ENCODE measurements at places on chromosomes 11 and 22.

DNA sequence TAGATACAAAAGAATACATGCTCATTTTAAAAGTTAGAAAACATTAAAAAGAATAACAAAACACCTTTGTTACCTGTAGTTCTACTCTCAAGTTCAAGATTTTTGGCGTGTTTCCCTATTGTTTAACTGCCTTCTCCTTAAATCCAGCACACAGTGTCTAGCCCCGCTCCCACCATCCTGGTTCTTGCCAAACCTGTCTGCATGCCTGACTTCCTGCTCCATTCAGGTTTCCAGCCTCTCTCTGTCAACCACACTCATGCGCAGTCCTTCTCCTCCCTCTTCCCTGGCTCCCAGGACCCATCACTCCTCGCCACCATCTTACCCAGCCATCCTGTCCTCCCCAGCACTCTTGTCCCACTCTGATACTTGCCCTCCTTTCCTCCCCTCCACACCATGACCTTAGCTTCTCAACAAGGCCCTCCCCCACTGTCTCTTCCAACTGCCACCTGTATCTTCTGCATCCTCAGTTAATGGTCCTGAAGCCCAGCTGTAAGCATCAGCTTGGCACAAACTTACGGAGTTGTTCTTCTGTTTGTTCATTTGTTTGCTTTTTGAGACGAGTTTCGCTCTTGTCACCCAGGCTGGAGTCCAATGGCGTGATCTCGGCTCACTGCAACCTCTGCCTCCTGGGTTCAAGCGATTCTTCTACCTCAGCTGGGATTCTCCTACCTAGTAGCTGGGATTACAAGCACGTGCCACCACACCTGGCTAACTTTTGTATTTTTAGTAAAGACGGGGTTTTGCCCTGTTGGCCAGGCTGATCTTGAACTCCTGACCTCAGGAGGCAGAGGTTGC lies 7.5 kb upstream of the MYH9 start:
- no peak for DNase-seq

- no peak for DNase-seq
These were observed 287.9 kb upstream of the MTNR1B start for GRCh38 chr11:92681586-92681985.

DNA sequence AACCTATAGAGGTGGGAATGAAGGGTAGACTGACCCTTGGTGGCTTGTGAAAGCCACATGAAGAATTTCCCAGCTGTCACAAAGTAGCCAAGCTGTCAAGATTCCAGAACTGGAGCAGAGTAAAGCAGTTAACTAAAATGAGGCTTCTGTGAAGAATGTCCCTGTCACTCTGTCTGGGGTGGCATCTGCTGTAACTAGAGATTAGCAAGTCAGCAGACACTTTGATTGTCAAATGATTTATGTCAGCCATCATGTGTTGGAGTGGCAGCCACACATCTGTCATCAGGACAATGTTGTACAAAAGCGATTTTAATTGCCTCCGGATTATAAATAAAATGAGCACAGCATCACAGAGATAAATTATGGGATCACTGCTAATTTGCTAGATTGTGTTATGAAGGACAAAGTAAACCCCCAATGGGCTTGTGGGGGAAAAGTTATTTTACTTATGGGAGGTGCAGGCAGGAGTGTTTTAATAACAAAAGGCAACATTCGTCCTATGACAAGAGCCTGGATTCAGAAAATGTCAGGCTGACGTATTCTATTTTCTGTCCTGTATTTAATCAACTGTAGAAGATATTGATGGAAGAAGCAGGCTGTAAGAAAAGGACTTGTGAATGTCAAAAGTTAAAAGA lies 270.9 kb downstream of the FAM181B start:
- DNase-seq, result no peak

DNA sequence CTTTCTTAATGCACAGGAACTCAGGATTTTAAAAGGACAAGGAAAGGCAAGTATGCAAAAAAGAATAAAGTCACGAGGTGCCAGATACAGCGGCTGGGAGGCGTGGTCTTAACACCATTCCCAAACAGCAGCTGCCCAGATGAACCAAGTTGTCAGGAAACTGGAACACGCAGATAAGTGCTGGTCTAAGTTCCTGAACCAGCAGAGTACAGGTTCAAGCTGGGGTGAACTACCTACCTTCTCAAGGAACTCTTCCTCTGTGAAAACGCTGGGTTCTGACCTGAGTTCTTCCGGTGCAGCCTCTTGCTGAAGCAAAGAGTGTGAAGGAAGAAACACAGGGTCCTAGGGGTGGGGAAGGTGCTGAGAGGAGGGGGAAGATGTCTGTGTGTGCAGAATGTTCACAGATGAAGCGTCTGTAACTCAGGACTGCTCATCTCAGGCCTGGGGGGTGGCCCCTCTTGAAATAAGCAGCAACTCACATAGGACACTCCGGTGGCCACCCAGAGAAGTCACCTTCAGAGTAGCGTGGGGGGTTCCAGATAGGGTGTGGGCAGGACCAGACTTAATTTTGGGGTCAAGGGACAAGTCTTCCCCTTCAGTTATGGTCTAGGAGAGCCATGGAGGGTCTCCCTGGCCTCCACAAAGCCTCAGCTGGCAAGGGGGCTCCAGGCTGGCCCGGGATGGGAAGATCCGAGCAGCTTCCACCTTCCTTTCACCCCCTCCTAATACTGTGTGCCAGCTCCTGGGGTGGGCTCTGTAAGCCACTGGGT lies 3.2 kb downstream of the TPST2 start:
- no peak for DNase-seq

DNA sequence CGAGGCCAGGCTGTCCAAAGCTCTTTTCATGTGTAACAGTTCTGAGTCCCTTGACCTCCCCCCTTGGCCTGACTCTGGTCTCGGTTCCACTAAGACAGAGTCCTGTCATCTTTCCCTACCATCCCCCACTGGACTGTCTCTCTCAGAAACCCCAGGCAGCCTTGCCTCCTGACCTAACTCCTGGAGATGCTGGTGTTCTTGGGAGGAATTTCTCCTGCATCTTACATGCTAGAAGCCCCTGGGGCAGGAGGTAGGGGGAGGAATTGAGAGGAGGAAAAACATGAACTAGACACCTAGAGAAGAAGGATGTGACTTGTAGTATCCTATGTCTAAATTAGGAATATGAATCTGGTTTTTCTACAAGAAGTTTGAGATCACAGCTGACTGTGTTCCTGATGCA lies 648 bp upstream of the IL18BP start:
- DNase-seq, result no peak

GRCh38 chr11:122405547-122406341 lies 249.8 kb upstream of the UBASH3B start:
- DNase-seq, result peak; percentile 43

GRCh38 chr11:2271077-2271326 lies 614 bp upstream of the ASCL2 start:
- no peak for DNase-seq

DNA sequence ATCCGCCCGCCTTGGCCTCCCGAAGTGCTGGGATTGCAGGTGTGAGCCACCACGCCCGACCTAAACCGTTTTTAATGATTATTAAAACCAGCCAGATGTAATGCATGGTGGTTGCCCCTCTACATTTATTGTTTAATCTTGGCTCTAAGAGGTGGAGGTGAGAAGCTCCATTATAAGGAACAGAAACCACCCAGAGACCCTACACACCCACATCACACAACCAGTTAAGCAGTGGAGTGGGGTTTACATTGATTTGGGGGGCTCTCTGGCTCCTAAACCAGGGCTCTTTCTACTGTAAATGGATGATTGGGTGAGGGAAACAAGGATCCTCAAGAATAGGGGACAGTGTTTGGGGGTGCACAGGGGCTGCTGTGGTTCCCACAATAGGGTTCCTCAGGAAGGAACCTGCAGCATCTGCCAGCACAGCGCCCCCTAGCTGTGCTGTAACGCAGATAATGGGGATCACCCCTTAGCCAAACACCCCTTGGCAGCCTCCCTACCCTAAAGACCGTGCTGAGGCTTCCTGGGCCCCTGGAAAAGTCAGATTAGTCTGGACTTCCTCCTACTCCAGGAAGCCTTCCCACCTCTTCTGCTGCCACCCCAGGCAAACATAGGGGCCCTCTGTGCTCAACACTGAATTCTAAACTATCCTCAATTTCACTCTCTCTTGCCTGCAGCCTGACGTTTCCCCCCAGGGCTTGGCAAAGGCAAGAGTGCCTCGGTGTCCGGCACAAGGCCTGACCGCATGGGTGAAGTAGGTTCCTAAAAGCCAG lies 2.4 kb downstream of the MPST start:
- DNase-seq, result peak; percentile 31

GRCh38 chr11:79959318-79959717 lies 518.5 kb upstream of the TENM4 start:
- DNase-seq, result no peak

GRCh38 chr11:1203505-1204271 lies 19.2 kb upstream of the MUC5B start:
- DNase-seq, result no peak

- no peak for DNase-seq
These were observed 5.0 kb downstream of the NFAM1 start for GRCh38 chr22:42427167-42427566.

DNA sequence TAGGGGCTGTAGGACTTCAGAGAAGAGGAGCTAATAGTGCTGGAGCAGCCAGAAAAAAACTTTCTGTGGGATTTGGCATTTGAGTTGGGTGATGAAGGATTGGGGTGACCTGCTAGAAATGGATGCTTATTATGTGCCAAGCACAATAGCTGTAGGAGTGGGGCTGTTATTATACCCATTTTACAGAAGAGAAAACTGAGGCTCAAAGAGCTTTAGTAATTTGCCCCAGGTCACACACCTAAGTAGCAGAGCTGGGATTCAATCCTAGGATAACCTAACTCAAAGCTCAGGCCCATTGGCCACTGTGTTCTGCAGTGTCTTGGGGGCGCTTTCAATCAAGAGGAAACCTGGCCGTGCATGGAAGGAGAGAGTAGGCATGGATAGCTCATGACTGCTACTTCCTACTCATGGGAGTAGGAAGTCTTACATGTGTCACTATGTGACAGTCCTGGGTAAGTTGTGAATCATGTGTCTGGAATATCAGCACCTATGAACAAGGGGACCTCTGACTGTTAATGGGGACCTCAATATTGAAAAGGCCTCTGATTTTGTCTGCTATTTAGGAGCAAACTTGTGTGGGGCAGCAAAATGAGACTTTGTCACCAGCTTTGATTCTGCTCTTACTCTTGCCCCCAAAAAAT lies 6.1 kb upstream of the ELF5 start:
- no peak for DNase-seq

DNA sequence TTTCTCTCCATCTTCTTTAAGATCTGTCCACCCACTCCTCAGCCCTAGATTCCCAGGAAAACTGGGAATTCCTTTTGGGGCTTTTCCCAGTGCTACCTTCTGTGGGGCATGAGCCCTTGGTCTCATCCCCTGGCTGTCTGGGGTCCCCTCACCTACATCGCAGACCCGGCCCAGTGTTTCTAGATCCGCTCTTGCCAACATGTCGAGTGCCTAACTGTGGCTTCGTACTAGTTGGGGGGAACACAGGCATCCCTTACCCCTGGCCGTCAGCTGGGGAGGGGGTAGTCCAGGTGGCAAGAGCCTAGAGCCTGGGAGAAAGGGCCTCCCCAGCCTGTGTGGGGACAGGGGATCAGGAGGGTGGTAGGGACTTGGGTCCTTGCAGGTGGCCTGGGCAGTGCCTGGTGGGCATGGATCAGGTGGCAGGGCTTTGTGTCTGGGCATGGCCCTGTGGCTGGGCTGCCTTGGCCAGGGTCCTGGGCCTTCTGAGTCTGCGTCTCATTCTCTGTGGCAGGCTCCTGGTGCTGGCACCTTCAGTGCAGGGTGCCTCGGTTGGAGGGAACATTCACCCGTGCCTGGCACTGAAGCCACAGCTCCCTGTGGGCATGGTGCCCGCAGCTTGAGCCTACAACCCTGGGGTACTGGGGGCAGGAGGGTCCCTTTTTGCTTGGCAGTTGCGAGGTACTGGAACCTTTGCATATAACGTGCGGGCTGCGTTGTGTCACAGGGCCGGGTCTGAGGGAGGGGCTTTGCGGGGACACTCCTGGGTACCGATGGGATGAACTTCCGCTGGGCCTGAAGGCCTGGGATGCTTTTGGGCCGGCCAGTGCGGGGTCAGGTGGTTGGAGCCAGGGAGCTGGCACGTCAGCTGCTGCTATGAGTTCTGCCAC lies 4.1 kb downstream of the KCNQ1 start:
- DNase-seq, result no peak

- DNase-seq, result no peak
These were observed 528.1 kb downstream of the DLG2 start for GRCh38 chr11:85098996-85099395.

DNA sequence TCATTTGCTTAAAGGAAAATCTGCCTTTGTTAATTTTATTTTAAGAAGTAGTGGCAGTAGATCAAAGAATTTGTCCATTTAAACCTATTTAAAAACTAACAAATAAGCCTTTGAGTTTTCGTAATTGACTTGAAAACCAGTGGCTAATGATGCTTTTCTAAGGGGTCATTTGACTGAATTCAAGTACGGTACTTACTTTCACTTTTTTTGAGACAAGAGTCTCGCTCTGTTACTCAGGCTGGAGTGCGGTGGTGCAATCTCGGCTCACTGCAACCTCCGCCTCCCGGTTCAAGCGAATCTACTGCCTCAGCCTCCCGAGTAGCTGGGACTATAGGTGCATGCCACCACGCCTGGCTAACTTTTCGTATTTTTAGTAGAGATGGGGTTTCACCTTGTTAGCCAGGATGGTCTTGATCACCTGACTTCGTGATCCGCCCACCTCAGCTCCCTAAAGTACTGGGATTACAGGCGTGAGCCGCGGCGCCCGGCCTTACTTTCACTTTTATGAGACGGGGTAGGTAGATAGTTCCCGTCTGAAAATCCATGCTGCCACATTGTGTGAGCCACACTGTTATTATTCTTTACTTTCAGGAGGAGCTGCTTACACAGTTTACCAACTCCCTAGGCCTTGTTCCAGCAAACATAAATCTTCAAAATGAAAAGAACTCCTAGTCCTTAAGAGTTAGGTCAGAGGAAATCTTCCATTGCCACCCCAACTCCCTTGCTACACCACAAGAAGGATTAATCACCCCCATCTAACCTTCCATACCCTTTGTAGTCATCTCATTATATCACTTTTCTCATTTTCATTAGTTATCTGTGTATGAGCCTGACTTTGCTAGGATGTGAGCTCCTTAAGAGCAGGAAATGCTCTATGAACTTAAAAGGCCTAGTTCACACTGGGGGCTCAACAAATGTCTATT lies 926.6 kb upstream of the CCDC90B start:
- DNase-seq, result no peak

DNA sequence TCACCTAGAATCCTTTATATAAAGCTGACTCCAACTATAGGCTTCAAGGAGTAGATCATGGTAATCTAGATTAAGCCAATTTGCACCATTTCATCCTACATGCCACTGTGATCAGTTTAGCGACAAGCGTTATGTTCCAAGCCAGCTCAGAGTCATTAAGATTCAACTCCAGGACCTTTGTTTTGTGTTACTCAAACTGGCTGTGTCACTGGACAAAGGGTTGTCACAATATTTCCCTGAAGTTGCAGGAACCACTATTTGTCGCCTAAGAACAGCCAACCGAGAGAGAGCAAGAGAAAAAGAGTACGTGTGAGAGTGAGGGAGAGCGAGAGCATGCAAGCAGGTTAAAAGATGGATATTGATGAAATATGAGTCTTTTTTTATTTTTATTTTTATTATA lies 104.8 kb downstream of the USP35 start:
- no peak for DNase-seq

DNA sequence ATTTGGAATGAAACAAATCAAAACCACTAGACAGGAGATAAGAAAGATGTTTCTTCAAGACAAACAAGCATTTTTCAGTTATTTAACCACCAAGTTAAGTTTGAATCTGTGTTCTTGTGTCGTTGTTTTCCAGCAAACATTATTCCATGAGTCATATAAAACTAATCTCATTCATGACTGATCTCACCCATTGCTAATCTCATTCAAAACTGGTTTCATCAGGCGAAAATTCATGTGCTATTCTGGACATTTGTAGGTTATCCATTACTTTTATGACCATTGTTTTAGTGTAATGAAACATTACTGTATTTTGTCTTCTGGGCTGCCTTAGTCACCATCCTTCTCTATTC lies 221.8 kb downstream of the DDX10 start:
- DNase-seq, result peak; percentile 61

Data from fibroblast of skin of abdomen (primary cell).